Skin of body (tissue), 3 donors: ENCODE measurements at places on chromosomes 11 and 22. TPM values are rescaled to one million over a fixed set of nuclear protein-coding genes. Genes with fewer than 3 reads are reported as not detected.

The OR8G1 gene
- not detected for total RNA-seq

The OR10A5 gene
- total RNA-seq, result not detected

The MRGPRE gene
- not detected for total RNA-seq

The CCDC179 gene
- not detected for total RNA-seq

The NCAM1 gene
- total RNA-seq, result 26.8 TPM

The SDF2L1 gene
- 7.2 TPM for total RNA-seq

The GRAP2 gene
- total RNA-seq, result 3.5 TPM

The C22orf42 gene
- total RNA-seq, result not detected

The BBOX1 gene
- 10.9 TPM for total RNA-seq

The CTSF gene
- total RNA-seq, result 20.0 TPM

The PPP1R14B gene
- total RNA-seq, result 43.1 TPM

The MAML2 gene
- total RNA-seq, result 15.6 TPM

The TENM4 gene
- 27.2 TPM for total RNA-seq

The CAPN5 gene
- 8.2 TPM for total RNA-seq

The UBASH3B gene
- total RNA-seq, result 3.8 TPM

The A4GALT gene
- total RNA-seq, result 6.0 TPM

The C11orf21 gene
- 2.0 TPM for total RNA-seq

The SCGB1A1 gene
- total RNA-seq, result not detected

The NAALADL1 gene
- 9.0 TPM for total RNA-seq

The GANAB gene
- 103 TPM for total RNA-seq

The CCDC87 gene
- total RNA-seq, result 0.10 TPM

The MMP1 gene
- total RNA-seq, result 0.69 TPM

The TTC12 gene
- 15.7 TPM for total RNA-seq

The MAPK8IP1 gene
- 3.7 TPM for total RNA-seq

The STIM1 gene
- total RNA-seq, result 30.8 TPM

The OR56A1 gene
- total RNA-seq, result not detected

The GGTLC2 gene
- total RNA-seq, result not detected

The IRAG1 gene
- 3.4 TPM for total RNA-seq

The WNT11 gene
- total RNA-seq, result 33.0 TPM

The CD3E gene
- total RNA-seq, result 0.30 TPM

The MYBPC3 gene
- total RNA-seq, result 0.30 TPM

The LINC01488 gene
- not detected for total RNA-seq

The MMP11 gene
- total RNA-seq, result 4.9 TPM

The TOP3B gene
- 19.7 TPM for total RNA-seq

The TBX10 gene
- not detected for total RNA-seq

The PDGFB gene
- 10.9 TPM for total RNA-seq

The CPT1B gene
- 10.3 TPM for total RNA-seq

The DERL3 gene
- total RNA-seq, result 0.49 TPM

The TCN1 gene
- total RNA-seq, result 12.0 TPM

The ABCG4 gene
- total RNA-seq, result 1.1 TPM

The CRACR2B gene
- 5.6 TPM for total RNA-seq

The BDNF gene
- 2.9 TPM for total RNA-seq

The MGAT3 gene
- total RNA-seq, result 4.2 TPM

The MS4A6E gene
- total RNA-seq, result not detected

The GTPBP1 gene
- total RNA-seq, result 42.4 TPM

The PRR33 gene
- 0.20 TPM for total RNA-seq

The C11orf87 gene
- total RNA-seq, result 0.69 TPM

The KCNK4 gene
- total RNA-seq, result not detected

The CSNK2A3 gene
- total RNA-seq, result 1.6 TPM

The TRPM5 gene
- total RNA-seq, result under 0.01 TPM

The KCNQ1 gene
- total RNA-seq, result 1.3 TPM

The MUC2 gene
- total RNA-seq, result under 0.01 TPM

The OTOG gene
- under 0.01 TPM for total RNA-seq

The DGCR8 gene
- total RNA-seq, result 25.7 TPM

The SYT8 gene
- 6.7 TPM for total RNA-seq

The JHY gene
- 5.6 TPM for total RNA-seq

The TBX1 gene
- total RNA-seq, result 4.8 TPM

The THRSP gene
- 203 TPM for total RNA-seq
